ENCODE measurements at places on chromosomes 3 and 15. TPM values are rescaled to one million over a fixed set of nuclear protein-coding genes. Genes with fewer than 3 reads are reported as not detected.
A peak's percentile ranks its signal among the peaks of the same experiment; 100 is the strongest.

The CIB2 gene
- total RNA-seq: 0.08 TPM

The CCNDBP1 gene
- 41.6 TPM for total RNA-seq

The CCDC9B gene
- total RNA-seq: 26.0 TPM

The C2CD4B gene
- total RNA-seq: not detected

The ATP8B4 gene
- total RNA-seq: 0.60 TPM

The SNTN gene
- not detected for total RNA-seq

The LRRIQ4 gene
- not detected for total RNA-seq

The ZNF385D gene
- total RNA-seq: 0.13 TPM

The CMTM8 gene
- total RNA-seq: 3.2 TPM

The THRB gene
- 0.69 TPM for total RNA-seq

The STRIT1 gene
- not detected for total RNA-seq

The GOLGA6D gene
- not detected for total RNA-seq

The ALG1L2 gene
- total RNA-seq: not detected

DNA sequence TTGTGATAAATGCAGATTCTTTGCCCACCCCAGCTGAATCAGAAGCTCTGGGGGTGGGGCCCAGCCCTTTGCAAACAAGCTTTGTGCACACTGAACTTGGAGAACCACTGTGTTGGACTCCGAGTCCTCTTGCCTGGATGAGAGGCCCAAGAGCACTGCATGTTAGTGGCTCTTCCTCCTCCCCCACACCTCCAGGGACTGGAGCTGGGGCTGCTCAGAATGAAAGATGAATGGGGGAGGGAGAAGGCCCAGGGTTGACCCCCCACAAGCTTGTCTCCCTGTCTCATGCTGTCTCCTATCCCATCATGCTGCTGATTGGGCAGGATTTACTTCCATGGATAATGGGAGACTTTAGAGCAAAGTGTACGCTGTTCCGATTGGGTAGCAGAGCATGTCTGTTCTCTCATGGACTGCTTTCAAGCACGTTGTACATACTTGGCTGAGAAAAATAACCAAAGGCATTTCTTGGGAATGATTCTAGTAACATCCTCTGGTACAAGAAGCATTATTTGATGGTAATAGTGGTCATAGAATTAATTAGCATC lies 99.6 kb downstream of the PGPEP1L start:
- DNase-seq: no peak

DNA sequence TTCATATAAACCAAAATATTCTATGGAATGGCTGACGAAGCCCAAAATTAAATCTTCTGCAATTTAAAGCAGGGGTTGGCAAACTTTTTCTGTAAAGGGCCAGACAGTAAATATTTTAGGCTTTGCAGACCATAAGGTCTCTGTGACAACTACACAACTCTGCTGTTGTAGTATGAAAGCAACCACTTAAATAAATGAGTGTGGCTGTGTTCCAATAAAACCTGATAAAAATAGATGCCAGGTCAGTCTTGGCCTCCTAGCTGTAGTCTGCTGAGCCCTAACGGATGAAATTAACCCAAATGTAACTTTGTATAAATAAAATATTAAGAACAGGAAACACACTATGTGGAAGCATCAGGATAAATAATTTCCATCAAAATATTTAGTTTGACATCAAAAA lies 104.2 kb downstream of the FBXL22 start:
- DNase-seq: no peak

- no peak for DNase-seq
Measured at GRCh38 chr3:113291572-113291971, 80.2 kb downstream of the BOC start.

- no peak for DNase-seq
Measured at GRCh38 chr3:184539801-184540435, 21.7 kb upstream of the EPHB3 start.

- DNase-seq: no peak
Measured at GRCh38 chr3:117304681-117305080, 595.1 kb downstream of the TUSC7 start.

GRCh38 chr3:143924522-143925285 lies 46.9 kb upstream of the DIPK2A start:
- DNase-seq: no peak

- no peak for DNase-seq
Measured at GRCh38 chr3:113148284-113148683, 63.1 kb upstream of the BOC start.

DNA sequence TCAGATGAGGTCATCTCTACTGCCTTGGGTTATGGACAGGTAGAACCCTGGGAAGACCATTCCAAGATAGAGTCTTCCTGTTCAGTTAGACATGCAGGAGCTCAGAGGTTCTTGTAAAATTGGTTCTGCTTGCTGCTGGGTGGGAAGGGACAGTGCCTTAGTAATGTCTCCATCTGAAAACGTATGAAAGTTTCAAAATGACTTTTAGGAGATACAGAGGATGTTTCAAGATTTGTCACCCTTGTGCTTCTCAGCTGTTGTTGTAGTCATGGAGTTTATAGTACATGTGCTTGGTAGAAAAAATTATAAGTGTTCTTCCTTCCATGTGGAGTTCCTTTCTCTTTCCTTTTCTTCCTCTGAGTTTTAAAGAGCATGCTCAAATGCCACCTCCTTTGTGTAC lies 885.2 kb upstream of the CFAP20DC start:
- DNase-seq: no peak

DNA sequence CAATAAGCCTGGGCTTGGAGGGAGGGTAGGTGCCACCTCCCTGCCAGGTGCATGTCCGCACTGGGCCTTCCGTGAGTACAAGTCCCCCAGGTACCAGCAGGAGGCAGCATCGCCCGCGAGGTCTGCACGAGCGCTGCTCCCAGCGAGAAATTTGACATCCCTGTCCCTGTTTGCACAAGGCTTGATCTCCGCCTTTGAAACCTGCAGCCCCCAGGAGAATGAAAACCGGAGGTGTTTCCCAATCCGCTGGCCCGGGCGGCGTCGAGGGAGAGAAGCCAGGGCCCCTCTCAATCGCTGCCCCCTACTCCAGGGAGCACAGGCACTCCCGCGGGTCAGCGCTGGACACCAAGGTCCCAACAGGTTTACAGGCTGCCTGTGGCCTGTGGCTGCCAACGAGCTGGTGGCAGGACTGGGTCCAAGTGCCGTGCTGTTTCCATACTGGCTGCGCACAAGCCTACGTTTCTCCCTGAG lies 961 bp downstream of the HAPLN3 start:
- DNase-seq: peak; percentile 52

DNA sequence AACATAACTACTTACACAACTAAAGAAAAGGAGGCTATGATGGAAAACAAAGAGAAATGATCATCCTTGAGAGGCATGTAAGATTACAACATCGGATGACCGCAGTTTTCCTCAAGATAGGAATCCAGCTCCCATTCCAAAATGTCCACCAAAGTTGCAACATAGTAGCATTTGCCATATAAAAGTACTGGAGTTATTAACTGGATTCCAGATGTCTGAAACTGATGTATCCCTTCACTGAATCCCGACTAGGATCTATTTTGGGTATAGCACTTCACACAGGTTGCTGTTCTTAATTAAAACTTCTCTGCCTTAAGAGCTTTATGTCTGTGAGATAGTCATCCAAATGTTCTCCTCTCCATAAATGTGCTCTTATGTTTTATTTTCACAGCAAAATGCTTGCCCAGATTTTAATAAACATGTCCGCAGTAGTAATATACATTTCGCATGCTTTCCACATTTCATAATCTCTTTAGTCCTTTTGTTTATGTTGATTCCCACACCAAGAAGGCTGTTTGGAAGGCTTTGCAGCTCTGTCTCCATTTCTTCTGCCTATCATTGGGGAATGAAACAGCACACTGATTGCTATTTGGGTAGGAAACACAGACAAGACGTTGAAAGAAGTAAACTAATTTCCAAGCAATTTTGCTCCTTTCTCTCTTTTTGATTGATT lies 716.5 kb upstream of the CFAP20DC start:
- no peak for DNase-seq

DNA sequence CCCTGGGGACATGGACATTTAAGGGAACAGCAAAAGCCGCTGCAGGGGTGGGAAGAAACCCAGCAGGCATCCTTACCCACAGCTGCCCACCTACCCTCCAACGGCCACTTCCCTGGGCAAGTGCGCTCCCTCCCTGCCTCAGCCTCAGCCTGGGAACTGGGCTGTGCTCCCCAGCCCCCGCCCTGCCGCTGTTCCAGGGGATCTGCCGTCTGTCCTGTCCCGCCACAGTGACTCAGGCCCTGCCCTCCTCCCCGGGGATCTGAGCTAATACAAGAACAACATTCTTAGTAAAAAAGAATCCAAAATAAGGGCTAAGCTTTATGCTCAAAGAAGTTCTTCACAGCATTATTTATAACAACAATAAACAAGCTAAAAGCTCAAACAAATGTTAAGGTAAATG lies 7.4 kb upstream of the IQSEC1 start:
- DNase-seq: no peak

GRCh38 chr3:113070072-113070640 lies 79.4 kb downstream of the GTPBP8 start:
- DNase-seq: no peak

DNA sequence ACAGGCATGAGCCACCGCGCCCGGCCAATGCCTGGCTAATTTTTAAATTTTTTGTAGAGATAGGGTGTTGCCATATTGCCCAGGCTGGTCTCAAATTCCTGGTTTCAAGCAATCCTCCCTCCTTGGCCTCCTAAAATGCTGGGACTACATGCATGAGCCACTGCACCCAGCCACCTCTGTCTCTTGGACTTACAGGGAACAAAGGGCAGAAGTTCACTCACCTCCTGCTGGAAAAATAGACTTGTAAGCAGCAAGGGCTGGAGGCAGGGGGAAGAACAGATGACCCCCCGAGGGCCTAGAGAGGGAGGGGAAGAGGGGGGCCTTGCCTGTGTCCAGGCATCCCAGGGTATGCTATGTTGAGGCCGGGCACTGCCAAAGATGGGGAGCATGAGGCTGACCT lies 22.2 kb downstream of the DUSP7 start:
- DNase-seq: no peak

GRCh38 chr3:169744366-169745054 lies 20.4 kb downstream of the TERC start:
- DNase-seq: peak; percentile 59

GRCh38 chr15:25763331-25763751 lies 99.8 kb downstream of the ATP10A start:
- DNase-seq: peak; percentile 47

DNA sequence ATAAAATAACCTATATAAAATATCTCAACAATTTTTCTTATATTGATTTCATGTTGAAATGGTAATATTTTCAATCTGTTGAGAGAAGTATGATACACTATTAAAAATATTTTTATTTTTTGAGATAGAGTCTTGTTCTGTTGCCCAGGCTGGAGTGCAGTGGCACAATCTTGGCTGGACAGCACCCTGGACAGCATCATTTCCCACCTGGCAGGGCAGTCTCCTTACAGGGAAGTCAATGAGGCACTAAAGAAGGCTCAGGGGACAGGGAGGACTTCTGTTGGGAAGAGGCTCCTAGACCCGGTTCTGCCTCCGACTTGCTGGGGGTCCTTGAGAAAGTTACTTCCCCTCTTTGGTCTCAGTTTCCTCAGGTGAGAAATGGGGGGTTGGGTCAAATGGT lies 9.4 kb downstream of the GOLGA6L2 start:
- DNase-seq: no peak

DNA sequence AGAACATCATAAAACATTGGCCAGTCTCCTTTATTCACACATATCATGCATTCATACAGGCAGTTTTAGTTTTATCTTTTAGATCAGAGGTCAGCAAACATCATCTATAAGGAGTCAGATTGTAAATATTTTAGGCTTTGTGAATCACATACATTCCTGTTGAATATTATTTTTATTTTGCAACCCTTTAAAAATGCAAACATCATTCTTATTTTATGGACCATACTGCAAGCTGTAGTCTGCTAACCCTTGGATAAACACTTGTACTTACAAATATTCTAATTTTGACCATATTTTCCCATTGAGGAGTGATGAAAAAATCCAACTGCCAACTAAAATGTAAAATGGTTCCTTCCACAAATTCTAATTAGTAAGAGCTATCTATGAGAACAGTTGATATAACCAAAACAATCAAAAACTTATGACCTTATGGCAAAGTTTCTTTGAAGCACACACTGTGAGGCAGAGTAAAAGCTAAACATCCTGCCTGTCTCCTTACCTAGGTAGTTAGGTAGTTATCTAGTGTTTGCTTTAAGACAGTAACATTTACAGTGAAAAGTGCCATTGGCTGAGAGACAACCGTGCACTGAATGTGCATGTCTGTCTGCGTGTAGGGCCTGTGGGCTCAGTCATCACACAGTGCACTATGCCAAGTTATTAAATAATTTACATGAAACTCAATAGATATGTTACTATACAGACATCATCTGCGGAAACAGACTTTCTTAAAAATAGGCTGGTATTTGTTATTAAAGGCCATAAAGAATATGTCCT lies 57.7 kb downstream of the PIK3R4 start:
- no peak for DNase-seq

GRCh38 chr15:101542306-101543025 lies 53.0 kb upstream of the PCSK6 start:
- no peak for DNase-seq

DNA sequence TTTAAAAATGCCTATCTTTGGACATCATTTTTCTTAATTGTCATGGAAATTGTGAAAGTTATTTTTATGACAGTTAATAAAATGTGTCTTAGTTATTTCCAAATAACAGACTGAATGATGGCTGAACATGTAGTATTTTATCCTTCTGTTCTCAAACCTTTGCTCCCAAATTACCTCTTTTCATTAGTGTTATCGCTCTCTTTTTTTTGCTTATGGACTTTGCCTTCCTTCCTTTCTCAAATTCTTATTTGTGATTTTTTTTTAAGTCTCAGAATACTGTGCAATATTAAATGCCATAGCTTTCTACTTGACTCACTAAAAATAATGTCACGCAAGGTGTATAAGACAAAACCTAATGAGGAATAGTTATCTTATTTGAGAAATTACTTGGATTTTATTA lies 107.7 kb downstream of the VPS8 start:
- no peak for DNase-seq

GRCh38 chr15:41797201-41797944 lies 23.1 kb downstream of the MAPKBP1 start:
- DNase-seq: no peak

GRCh38 chr3:156606729-156607128 lies 51.8 kb upstream of the SSR3 start:
- DNase-seq: no peak

- no peak for DNase-seq
Measured at GRCh38 chr3:4807381-4808280, 171.6 kb upstream of the BHLHE40 start.

GRCh38 chr3:11024181-11024580 lies 31.6 kb downstream of the SLC6A1 start:
- DNase-seq: no peak

GRCh38 chr3:11724615-11725339 lies 81.1 kb upstream of the VGLL4 start:
- DNase-seq: no peak

DNA sequence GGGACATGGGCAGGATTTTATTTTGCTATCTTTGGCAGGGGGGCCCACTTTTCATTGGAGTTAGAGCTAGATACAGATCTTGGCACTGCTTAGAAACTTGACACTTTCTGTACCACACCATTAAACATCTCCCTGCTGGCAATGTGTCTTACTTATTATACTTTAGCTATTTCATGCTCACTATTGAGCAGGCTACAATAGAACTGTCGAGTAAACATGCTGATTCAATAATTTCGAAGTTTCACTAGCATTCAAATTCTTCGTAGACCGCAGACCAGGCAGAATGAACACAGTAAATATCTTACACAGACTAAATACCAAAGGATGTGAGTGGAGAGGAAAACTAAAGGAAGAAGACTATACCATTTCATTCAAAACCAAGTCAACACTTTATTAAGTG lies 180.8 kb downstream of the UNC13C start:
- DNase-seq: no peak

GRCh38 chr3:52829906-52830463 lies 487 bp downstream of the ITIH4 start:
- DNase-seq: no peak

GRCh38 chr15:60074181-60074885 lies 70.2 kb downstream of the FOXB1 start:
- DNase-seq: no peak

All from HT1080 (cell line).